ENCODE measurements at places on chromosomes 3 and 15.

DNA sequence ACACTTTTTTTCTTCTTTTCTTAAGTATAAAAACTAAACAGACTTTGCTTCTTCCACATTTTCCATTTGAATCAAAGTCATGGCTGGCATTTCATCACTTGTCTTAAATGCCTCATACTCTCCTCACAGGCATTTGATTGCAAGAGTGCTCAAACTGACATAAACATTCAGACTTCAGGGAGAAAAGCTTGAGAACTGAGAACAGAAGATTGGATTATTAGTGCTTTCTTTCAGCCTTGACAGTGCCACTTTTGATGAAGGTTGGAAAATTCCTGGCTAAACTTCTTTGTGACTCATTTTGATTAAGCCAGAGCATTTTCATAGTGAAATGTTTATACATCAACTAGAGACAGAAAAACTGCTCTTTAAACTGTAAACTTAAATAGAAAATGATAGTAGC is 544.4 kb downstream of the DIPK2A start:
- no peak for DNase-seq

- DNase-seq, result no peak
Observed at GRCh38 chr3:96449346-96449745, 365.0 kb upstream of the EPHA6 start.

DNA sequence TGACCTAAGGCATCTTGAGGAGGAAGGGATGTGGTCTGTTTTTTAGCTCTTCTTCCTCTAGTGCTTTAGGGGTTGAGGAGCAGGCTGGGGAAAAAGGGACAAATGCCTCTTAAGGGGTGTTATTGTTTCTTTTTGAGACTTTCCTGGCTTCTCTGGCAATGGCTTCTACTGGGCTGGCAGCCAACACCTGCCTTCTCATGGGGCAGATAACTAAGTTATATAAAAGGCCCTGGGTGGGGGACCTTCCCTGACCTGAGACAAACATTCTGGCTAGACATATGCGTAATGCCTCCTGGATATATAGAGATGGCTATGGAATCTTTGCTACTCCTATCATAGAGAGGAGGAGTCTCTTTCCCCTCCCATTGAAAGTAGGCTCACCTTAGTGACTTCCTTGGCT is 179.2 kb upstream of the PROK2 start:
- no peak for DNase-seq

- no peak for DNase-seq
Observed at GRCh38 chr15:93942269-93942694, 289.1 kb upstream of the MCTP2 start.

DNA sequence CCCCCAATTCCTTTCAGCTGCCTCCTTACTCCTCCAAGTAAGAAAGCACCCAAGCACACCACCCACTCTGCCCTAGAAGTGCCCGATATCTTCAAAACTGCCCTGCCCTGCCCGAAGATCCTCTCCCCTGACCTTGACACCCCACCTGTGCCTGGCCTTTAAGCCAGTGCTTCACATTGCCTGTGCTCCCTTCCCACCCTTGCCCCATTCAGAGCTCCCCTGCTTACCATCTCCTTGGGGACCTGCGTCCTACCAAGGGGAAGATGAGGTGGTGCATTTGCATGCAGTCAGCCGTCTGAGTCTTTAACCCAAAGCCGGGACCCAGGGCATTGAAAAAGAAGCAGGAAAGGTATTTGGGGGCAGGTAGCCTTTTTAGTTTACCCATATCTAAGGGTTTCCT is 73.5 kb upstream of the SLCO3A1 start:
- DNase-seq, result no peak

- no peak for DNase-seq
Observed at GRCh38 chr15:77831986-77832385, 199.3 kb upstream of the LINGO1 start.

- DNase-seq, result no peak
Observed at GRCh38 chr15:64311566-64311965, 44.4 kb downstream of the CSNK1G1 start.

- DNase-seq, result no peak
Observed at GRCh38 chr15:80007532-80007931, 36.5 kb upstream of the BCL2A1 start.

- no peak for DNase-seq
Observed at GRCh38 chr3:36408146-36408545, 27.8 kb downstream of the STAC start.

DNA sequence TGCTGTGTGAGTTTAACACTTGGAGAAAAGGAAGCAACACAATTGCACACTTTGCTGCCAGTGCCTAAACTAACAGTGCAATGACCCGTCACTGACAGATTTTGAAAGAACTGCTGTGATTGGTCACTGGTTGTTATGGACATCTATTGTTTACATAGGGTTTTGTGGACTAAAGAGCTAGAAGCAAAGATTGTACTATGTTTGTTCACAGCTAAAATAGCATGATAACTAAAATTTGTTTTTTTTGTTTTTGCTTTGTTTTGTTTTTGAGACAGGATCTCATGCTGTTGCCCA is 112.4 kb upstream of the GOLGA8J start:
- DNase-seq, result no peak

DNA sequence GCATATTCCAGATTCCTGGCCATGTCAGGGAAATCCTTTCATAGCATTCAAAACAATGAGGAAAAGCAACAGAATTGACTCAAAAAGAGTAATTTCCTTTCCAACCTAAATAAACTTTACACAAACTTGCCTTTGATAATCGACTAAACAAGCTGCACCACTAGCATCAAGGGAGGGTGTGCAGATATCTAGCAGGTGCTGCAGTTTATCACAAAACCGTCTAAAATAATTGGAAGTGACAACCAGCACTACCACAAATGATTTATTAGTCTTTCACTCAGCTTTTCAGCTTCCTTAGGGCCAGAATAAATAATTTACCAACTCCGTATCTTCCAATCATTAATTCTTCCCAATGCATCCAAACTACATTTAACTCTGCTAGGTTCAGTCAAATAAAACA is 71.7 kb downstream of the TBC1D5 start:
- DNase-seq, result no peak

GRCh38 chr3:165185707-165186327 is 10.4 kb downstream of the SLITRK3 start:
- DNase-seq, result peak; percentile 60

GRCh38 chr3:157166561-157166960 is 6.6 kb upstream of the CCNL1 start:
- DNase-seq, result no peak

DNA sequence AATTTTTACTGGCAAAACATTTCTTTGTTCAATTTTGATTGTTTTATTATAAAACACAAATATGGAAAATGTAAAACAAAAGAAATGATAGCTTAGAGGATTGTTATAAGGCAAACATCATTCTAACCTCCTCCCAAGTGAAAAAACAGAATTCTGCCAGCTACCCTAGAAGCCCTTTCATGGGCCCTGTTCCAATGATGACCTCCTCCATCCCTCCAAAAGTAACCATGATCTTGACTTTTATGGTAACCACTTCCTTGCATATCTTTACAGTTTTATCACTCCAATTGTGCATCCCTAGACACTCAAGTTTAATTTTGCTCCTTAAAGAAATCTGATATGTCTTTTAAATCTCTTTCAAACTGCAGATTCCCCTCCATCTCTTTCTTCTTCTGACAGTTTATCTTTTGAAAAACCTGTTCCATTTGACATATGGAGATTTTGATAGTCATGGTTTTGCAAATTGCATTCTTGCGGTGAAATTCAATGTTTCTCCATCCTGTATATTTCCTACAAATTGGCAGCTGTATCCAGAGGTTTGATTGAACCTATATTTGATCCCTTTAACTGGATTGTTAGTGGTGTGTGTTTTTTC is 27.0 kb upstream of the TNFAIP8L3 start:
- DNase-seq, result no peak

- DNase-seq, result no peak
Observed at GRCh38 chr3:147371771-147372340, 34.5 kb downstream of the ZIC4 start.

- DNase-seq, result peak; percentile 9
Observed at GRCh38 chr3:181278468-181279238, 289.1 kb upstream of the DNAJC19 start.

GRCh38 chr3:51940648-51941462 is 849 bp downstream of the RRP9 start:
- DNase-seq, result no peak

- no peak for DNase-seq
Observed at GRCh38 chr15:43808960-43809678, 8.7 kb downstream of the HYPK start.

DNA sequence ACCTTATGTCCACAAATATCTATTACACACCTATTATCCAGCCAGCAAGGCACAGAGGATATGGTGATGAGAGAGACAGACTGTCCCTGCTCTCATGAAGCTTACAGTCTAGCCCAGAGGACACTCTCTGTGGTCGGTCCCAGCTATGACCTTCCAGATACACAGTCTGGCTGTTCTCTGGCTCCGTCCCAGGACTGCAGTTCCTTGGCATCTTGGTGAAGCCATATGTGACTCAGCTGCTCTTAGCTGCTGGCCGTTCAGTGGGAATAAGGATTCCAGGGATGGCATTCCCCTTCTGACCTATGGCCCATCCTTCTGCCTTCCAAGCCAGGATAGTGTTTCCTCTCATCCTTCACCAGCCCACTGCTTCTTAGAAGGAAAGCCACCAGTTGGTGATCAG is 30.8 kb downstream of the MEX3B start:
- DNase-seq, result no peak

- DNase-seq, result peak; percentile 79
Observed at GRCh38 chr3:124584552-124585391, 145.5 kb upstream of the UMPS start.

DNA sequence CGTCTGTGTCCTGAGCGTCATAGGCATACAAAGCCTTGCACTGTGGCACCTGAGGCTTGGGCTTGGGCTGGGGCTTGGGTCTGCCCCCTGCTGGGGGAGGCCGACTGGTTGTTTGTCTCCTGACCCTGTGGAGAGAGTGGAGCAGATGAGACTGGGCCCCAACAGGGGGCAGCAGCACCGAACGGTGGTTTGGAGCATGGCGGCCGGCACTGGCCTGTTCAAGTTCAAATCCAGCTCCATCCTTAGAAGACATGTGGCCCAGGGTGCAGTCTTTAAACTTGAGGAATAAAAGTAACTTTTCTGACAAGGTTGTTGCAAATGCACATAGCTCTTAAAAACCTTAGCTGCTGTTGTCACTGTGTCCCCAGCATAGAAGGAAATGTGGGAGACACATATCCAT is 33.3 kb downstream of the CCNB2 start:
- peak; percentile 3 for DNase-seq

DNA sequence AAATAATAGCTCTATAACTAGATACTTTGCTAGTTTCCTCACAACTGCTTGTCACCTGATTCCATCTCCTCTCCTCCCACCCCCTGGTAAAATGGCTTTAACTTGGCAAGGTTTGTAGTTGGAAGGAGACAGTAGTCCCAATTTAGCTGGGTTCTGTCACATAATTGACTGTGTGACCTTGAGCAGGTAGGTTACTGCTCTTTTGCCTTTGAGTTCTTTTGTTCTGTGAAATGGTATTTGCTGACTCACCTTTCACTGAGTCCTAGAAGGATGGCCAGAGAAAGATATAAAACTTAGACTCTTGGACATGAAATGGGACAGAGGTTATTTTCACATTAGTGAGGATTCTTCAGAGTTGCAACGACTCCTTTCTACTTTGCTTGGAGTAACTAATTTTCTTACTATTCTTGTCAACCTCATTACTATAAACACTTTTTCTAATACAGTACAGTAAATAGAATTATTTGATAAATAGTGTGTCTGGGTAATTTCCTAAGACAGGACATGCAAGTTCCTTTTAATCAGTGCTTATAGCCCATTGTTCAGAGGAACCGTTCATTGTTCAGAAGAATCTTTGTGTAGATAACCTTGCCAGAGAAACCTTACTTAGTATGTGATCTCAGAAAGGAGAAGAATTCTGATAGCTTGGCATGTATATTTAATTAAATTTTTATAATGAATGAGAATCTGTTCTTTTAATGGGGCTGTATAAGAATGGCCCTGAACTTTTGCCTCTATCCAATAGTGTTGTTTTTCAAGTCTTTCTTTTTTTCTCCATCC is 14.3 kb downstream of the AKAP13 start:
- DNase-seq, result peak; percentile 46

GRCh38 chr3:149536429-149536828 is 61.9 kb downstream of the TM4SF4 start:
- DNase-seq, result no peak

GRCh38 chr3:12049675-12050074 is 45.5 kb downstream of the SYN2 start:
- DNase-seq, result peak; percentile 14

GRCh38 chr3:71726146-71726545 is 944 bp upstream of the EIF4E3 start:
- no peak for DNase-seq

DNA sequence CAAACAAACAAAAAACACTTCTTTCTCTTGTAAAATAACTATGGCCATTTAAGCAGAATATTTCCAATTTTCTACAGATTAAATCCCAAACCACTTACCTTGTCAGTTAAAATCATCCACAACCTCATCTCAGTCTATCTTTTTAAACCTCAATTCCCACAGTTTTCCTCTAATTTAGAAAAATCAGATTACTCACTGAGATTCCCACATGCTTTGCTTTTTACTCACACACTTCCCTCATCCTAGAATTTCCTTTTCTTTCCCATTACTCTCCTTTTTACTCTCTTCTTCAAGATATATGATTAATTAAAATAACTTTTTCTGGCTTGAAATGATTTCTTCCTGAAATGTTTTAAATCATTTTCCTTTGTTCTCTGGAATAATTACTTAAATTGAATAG is 790.7 kb downstream of the ROBO1 start:
- DNase-seq, result no peak

DNA sequence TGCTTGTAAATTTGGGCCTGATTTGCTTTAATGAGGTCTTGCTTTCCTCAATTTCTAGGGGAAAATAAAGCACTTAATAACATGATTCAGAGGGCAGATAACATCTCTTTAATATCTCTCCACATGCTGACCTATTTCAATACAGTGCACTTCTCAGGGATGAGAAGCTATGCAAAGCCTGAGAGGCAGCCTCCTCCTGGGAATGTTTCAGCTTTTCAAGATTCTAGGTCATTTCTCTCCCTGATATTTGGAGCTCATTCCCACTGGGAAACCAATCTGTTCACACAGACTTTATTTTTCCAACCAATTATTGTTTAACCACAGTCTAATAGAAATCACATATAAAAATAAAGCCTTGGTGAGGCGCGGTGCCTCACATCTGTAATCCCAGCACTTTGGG is 67.0 kb upstream of the LSAMP start:
- no peak for DNase-seq

DNA sequence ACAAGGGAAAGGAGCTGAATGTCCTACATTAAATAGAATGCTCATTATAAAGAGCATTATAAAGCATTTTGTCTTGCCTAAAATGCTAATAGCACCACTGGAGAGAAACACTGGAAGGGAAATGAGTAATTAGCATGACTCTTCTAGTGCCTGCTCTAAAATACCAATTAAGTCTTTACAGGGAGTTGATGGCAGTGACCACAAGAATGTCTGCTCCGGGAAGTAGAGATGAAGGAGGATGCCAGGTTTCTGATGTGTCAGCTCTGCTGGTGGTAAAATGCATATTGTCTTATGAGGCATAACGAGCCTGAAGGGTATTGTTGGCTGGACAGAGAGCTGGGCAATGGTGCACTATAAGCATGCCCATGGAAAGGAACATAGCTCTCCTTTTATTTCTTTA is 49.5 kb downstream of the MYLK start:
- peak; percentile 21 for DNase-seq

Data from SW480 (cell line).